GM23338 (cell line): ENCODE measurements at places on chromosomes 7 and 10. TPM values are rescaled to one million over a fixed set of nuclear protein-coding genes. Genes with fewer than 3 reads are reported as not detected.

DNA sequence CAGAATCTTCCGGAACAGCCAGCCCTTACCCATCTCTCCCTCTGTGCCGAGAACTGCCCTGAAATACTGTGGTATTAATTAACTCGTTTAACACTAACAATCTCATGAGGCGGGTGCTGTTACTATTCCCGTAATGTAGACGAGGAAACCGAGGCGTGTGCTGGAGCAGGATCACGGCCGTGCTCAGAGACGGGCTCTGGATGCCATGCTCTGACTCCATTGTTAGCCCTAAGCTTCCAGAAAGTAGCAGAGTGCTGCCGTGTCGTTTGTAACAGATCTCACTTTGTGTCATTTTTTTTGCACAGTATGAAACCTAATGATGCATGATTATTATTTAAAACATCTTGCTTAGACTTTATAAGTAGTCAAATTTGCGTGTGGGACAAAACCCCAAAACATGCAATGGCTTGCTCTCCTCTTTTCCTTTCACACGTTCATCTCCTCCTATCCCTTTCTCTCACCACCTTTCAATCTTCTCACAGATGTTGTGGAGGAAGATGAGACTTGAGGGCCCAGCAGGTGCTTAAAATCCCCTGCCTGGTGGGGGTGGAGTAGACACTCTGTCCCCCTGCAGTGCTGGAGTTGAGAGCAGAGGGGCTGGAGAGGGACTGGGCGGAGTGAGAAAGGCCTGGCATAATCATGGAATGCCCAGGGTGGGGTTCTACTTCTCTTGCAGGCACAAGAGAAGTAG, 482 bp upstream of the ACTR3C start:
- DNase-seq, result no peak

GRCh38 chr7:292826-293225, 2.9 kb downstream of the FOXL3 start:
- DNase-seq, result no peak

The CCL24 gene
- total RNA-seq, result not detected in 2 replicates

DNA sequence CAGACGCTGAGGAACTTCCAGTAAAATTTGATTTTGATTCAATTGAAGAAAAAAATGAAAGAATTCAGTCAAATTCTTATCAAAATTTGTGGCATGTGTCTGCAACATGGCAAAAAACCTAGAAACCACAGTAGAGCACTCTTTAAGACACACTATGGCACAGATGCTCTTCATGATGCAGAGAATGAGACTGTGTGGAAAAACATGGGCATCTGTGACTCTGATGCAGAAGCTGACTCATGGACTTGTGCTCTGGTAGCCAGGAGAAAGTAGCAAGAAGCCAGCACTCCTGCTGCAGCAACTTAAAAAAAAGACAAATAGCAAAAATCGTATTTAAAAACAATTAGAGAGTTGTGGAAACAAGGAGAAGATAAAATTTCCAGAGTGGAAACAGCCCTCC, 8.9 kb upstream of the KCNK18 start:
- no peak for DNase-seq

GRCh38 chr10:79203833-79204232, 135.1 kb downstream of the ZMIZ1 start:
- DNase-seq, result no peak

DNA sequence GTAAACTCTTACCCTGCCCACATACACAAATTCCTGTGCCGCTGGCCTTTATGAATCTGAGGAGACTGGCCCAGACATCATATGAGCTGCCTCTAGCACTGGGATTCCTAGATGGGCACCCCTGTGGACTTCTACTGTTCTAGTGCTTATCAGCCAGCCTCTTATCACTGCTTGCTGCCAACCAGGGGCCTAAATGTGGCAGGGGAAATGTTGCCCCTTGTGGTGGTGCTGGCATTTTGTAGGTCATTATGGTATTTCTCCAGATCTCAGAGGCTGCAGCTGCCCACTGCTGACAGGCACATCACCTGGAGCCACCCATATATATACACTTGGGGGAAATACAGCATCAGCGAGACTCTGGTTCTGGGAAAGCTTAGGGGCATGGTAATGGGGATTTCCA, 5.4 kb downstream of the SFR1 start:
- peak; percentile 58 for DNase-seq

GRCh38 chr10:106519376-106520030, 645.0 kb downstream of the SORCS1 start:
- DNase-seq, result no peak

DNA sequence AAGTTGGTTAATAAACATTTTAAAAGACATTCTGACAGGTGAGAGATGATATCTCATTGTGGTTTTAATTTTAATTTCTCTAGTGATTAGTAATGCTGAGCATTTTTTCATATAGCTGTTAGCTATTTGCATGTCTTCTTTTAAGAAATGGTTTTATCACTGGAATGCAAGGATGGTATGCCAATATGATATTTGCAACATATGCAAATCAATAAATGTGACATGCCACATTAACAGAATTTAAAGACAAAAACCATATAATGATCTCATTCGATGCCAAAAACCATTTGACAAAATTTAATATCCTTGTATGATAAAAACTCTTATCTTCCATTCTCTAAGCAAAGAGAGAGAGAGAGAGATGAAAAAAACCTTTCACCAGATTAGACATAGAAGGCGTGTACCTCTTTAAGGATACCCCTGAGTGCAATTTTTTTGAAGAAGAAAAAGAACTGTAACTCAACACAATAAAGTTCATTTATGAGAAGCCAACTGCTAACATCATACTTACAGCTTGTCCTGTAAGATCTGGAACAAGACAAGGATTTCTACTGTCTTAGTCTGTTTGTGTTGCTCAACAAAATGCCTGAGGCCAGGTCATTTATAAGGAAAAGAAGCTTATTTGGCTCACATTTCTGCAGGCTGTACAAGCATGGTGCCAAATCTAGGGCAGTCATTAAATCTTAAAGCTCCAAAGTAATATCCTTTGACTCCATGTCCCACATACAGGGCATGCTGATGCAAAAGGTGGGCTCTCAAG, 39.7 kb upstream of the ZMYND11 start:
- no peak for DNase-seq

GRCh38 chr7:142000244-142000643, 4.6 kb downstream of the MGAM start:
- DNase-seq, result no peak

GRCh38 chr10:89283936-89284475, 17.8 kb upstream of the IFIT2 start:
- peak; percentile 51 for DNase-seq

The ARHGEF5 gene
- total RNA-seq, result 27.1 and 27.3 TPM in 2 replicates

- DNase-seq, result no peak
Observed at GRCh38 chr7:45215601-45216062, 58.0 kb downstream of the RAMP3 start.

GRCh38 chr10:90845726-90846125, 12.1 kb downstream of the HTR7 start:
- DNase-seq, result no peak

- no peak for DNase-seq
Observed at GRCh38 chr10:127935071-127935561, 28.2 kb downstream of the PTPRE start.

DNA sequence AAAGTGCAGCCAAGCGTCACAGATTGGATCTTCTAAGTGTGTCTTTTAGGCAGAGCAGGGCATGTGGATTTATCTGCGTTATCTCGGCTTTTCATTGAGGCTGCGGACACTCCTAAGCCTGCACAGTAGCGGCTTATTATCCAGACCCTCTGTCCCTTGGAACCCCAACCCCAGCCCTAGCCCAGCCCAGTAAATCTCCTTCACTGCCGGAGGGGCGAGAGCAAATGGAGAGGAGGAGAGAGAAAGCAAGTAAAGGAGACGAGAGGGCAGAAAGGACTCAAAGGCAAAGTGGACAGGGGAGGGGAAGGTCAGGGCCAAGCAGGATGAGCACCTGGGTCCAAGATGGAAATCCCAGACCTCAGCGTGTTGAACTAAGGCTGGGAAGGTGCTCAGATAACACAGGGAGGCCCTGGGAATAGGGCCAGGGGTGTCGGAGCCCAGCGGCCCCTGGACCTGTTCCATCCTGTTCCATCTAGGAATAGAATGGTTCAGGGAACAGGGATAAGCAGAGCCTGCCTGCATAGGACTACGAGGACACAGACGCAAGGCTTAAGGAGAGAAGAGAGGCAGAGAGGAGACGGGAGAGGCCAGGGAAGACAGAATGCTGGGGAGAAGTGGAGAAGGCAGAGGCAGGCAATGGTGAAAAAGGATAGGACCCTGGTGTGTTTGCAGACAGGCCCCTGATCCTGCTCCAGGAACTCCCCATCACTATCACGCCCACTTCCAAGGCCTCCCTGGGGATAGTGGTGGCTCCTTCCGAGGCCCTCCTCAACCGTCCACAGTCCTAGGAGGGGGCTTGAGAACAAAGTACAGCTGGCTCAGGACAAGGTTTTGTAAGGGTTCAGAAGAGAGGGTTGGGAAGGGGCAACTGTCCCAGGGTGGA, 99.6 kb downstream of the CHST15 start:
- no peak for DNase-seq

The ANKRD61 gene
- 0.42 and 0.70 TPM in 2 replicates for total RNA-seq

The LRRC17 gene
- 3.1 and 9.4 TPM in 2 replicates for total RNA-seq
